Stimulated activated CD4-positive, alpha-beta T cell treated with anti-CD3 and anti-CD28 coated beads, Interleukin-4, amount 100 ng/mL, for 24 hours (primary cell): ENCODE measurements at places on chromosomes 3 and 15.

- no peak for DNase-seq
These were observed 233.9 kb upstream of the GOLGA6L4 start for GRCh38 chr15:84001655-84002054.

DNA sequence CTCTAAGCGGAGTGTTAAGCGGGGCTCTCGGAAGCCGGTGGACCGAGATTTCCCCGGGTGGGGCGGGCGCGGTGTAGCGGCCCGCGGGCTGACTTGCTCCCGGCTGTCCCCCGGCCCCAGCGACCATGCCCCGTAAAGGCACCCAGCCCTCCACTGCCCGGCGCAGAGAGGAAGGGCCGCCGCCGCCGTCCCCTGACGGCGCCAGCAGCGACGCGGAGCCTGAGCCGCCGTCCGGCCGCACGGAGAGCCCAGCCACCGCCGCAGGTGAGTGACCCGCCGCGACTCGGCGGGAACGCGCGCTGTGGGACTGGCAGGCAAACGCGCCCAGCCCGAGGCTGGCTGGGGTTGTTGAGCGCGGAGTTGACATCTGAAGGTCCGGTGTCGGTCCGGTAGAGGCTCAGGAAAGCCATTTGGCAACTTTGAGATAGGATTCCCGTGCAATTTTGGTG lies 1.3 kb downstream of the SMC4 start:
- DNase-seq = peak; percentile 12

- DNase-seq = no peak
These were observed 24.6 kb upstream of the IL20RB start for GRCh38 chr3:136932978-136933772.

- no peak for DNase-seq
These were observed 33.5 kb upstream of the PTPN23 start for GRCh38 chr3:47347217-47347801.

DNA sequence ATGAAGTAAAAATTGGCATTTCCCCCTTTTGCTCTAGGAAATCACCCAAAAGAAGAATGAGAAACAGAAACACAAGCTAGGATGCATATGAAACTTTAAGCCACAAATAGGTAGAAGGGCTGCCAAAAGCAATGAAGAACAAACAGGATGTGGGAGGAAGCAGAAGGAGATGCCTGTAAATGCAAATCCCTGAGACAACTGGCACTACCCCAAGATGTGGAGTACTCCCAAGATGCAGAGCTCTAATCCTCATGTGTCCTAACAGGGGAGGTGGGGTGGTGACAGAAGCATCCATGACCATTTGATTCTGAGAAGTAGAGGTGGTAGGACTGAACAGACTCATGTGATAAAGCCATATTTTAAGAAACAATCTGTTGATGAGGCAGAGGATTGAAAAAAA lies 31.9 kb upstream of the ZNF280D start:
- DNase-seq = no peak

- DNase-seq = no peak
These were observed 5.6 kb downstream of the CCDC9B start for GRCh38 chr15:40334941-40335795.

- DNase-seq = no peak
These were observed 56.9 kb downstream of the CACNA1D start for GRCh38 chr3:53551324-53551723.

GRCh38 chr3:94716326-94717018 lies 653.6 kb downstream of the NSUN3 start:
- no peak for DNase-seq

DNA sequence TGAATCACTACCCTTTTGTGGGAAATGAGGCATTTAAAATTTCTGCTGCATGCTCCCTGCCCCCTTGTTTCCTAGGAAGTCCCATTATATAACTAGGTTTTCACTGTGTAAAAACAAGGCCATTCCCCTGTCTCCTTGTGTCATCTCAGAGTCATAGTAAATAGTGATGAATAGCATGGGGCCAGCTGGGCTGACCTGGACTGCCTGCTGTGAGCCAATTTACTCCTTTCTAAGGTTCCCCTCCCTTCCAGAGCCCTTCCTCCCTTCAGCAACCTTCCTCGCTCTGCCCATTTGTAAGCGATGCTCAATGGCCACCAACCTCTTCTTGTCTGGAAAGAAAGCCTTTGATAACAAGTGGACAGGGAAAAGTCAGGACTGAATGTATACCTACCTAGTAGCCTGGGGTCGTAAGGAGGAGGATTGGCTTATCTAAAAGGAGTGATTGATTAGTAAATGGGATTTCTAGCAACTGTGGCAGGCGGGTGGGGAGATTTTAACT lies 11.7 kb downstream of the ITGA11 start:
- no peak for DNase-seq

DNA sequence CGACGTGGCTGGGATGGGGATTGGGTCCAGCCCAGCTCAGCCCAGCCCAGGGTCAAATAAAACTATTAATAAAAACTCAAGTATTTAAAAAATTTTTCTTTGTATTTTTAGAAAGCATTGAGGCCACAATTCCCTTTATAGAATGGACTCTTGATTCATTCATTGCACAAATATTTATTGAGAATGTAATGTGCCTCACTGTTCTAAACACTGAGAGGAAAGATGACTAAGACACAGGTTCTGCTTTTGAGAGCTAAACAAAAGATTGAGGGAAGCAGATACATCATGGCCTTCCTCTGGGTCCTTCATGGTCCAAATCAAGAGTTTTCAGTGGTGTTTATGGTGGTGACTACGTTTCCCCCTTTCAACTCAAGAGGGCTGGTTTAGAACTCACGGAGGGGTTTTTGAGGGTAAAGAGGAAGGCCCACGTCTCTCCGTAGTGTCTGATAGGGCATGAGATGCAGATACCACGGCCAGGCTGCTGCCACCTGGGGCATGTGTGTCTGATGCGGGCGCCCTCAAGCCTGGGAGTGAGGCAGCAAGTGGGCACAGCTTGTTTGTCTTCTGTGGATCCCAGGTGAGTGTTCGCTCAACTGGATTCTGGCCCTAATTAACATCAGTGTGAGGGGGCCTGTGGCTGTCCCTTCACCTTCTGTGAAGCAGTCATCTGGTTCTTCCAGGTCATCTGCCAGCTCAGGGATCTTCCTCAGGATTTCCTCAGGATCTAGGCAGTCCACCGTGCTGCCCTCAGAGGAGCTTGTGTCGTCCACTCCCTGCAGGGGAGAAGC lies 73.5 kb upstream of the SCN5A start:
- DNase-seq = no peak

DNA sequence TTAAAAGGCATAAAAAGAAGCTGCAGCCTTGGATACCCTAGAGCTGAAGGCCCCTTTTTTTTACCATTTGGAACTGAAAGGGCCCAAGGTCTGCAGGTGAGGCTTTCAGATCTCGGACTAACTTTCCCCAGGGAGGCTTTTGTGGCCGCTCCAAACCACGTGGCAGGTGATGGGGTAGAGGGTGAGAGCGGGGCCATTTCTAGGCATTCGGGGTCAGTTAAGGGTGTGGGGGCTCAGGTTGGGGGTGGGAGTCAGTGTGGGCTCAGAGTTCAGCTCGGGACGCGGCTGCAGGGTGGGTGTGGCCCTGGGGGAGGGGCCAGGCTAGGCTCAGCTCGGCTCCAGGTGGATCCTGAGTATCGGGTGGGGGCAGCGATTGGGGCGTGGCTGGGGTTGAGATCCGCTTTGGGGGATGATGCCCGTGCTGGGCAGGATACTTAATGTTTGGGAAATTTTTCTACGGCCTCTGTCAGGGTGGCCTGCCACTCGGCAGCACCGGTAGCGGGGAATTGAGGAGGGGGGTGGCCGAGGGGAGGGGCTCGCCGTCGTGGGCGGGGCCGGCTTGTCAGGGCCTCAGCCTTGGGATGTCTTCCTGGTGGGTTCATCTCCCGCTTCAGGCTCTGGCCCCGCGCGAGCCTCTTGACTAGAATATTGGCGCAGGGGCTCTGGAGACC lies 2.5 kb downstream of the KLF13 start:
- DNase-seq = no peak

GRCh38 chr15:88428805-88429605 lies 38.2 kb downstream of the MRPL46 start:
- no peak for DNase-seq

GRCh38 chr3:14549256-14549919 lies 9.2 kb upstream of the GRIP2 start:
- DNase-seq = no peak

- DNase-seq = no peak
These were observed 98.2 kb downstream of the TMEM108 start for GRCh38 chr3:133136114-133137041.

DNA sequence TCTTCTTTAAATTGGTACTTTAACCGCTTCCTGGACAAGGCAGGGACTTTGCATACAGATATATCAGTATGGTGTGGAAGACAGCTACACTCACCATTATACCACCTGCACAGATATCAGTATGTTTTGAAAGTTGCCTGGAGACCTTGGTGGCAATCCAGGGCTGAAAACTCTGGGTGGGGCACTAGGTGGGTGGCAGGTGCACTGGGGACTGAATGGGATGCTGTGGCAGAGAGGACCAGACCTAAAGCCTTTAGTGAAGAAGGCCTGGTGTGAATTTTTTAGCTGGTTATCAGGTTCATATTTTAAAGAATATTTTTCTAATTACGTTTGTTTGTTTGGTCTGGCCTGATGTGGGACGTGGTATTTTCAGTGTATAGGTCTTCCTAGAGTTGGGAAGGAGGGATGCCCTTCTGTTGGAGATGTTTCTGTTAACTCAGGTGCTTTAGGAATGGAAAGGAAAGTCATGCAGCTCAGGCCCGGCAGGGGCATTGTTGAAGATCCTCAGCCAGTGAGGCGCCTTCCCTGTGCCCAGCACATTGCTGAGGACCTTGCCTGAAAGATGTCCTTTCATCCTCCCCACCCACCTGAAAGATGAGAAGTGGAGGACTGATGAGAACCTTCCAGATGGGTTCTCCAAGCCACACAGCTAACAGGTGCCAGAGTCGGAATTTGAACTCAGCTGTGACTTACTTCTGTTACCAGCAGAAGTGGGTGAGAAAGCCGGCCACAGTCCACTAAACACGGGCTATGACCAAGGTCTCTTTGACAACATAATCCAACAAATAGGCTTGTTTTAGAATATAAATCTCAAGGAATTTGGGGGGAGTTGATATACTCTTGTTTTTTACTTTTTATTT lies 77.3 kb downstream of the APBA2 start:
- no peak for DNase-seq

DNA sequence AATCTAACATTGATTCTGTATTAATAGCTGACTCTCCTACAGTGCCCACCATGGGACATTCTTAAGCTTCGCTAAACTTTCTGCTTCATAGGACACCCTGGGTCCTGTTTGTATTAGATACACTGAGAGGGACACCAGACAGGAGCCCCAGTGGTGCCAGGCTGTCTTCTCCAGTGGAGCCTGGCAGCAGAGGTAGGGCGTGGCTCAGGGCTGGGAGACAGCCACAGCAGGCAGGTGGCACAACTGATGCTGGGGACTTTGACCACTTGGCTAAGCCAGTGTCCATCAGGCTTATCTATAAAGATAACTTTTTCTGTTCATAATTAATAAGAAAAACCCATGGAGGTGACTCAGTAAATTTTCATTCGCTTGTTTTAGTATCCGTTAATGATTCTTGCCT lies 21.8 kb downstream of the NIPA1 start:
- no peak for DNase-seq

DNA sequence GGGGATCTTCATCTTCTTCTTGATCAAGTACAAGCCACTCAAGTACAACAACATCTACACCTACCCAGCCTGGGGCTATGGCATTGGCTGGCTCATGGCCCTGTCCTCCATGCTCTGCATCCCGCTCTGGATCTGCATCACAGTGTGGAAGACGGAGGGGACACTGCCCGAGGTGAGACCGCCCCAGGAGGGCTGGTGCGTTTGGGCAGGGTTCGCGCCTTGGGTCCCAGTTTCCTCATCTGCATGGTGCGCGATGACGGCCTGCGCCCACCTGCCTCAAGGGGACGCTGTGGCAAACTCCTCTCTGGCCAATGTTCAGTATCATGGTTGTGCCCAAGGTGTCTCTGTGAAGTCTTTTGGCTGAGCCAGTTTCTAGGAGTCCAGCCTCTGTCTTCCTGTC lies 57.5 kb upstream of the SLC6A1 start:
- DNase-seq = no peak

DNA sequence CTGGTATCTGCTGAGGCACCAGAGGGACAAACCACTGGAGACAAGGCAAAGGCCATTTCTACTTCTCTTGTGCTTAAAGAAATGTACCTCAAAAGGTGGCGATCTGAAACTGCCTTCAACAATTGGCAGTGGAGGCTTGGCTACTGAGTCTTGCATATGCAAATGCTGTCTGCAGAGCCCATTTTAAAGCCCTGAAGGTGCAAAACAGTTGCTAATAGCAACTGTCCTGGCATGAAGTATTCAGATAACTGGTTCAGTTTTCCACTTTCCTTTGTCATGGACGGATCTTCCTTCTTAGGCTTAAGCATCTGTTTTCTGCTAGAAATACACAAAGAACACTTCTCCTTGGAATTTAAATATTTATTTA lies 71.4 kb upstream of the PSMD6 start:
- no peak for DNase-seq

- no peak for DNase-seq
These were observed 18.1 kb downstream of the DNAJC13 start for GRCh38 chr3:132435224-132435910.

DNA sequence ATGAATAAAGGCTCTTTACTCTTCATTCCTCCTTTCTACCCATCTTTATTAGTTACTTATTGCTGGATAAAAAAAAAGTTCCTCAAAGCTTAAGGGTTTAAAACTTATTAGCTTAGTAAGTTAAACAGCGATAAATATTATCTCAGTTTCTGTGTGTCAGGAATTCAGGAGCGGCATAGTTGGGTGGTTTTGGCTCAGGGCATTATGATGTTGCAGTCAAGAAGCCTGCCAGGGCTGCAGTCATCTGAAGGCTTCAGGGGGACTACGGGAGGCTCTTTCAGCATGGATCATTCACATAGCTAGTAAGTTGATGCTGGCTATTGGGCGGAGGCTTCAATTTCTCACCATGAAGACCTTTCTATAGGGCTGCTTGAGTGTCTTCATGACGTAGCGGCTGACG lies 1.9 kb upstream of the DLG1 start:
- DNase-seq = no peak

DNA sequence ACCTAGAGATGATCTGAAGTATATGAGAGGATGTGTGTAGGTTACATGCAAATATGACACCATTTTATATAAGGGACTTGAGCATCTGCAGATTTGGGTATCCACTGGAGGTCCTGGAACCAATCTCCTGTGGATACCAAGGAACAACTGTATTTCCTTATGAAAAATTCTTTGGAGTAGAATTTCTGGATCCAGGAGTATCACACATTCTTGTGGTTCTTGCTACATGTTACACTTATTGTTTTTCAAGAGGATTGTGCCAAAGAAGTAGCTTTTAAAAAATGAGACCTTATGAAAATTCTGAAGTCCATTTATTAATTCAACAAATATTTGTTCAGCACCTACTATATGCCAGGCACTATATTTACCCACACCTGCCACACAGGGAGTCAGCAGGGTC lies 15.7 kb upstream of the TBC1D23 start:
- no peak for DNase-seq

DNA sequence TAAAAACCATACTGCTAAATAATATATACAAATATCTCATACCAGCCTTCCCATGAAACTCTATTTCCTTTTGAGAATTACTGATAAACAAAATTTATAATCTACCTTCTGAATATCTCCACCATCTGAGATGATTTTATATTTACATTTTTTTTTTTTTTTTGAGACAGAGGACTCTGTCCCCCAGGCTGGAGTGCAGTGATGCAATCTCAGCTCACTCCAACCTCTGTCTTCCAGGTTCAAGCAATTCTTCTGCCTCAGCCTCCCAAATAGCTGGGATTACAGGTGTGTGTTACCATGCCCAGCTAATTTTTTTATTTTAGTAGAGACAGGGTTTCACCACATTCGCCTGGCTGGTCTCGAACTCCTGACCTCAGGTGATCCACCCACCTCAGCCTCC lies 42.8 kb upstream of the IGF2BP2 start:
- no peak for DNase-seq
